B cell (primary cell): ENCODE measurements at places on chromosomes 3 and 15.

DNA sequence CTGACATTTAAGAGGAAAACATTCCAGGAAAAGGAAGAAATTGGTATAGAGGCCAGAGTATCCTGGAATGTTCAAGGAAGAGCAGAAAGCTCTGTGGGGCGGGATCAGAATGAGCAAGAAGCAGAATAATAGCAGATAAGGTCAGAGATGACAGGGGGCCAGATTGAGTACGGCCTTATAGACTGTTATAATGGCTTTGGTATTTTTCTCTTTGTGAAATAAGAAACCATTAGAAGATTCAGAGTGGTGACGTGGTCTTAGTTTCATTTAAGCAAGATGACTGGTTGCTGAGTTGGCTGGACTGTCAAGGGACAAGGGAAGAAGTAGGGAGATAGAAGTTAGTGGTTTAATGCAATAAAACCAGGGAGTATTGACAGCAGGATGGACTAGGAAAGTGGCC, 218.3 kb upstream of the SOX2 start:
- no peak for DNase-seq

DNA sequence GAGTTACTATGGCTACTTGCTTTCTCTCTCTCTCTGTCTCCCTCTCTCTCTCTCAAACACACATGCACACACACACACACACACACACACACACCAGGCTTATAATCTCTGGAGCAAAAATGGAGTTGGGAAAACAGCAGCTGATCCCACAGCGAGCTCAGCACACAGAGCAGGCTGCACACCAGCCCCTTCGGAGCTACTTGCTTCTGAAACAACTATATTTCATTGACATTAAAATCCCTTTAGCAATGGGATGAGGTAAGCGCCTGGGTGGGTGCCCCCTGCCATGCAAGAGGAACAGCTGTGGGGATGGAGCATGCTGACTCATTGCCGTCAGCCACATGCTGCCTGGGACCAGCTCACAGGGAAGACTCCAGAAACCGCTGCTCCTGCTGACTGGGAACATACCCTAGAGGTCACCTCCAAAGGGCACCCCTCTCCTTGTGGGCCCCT, 45.7 kb downstream of the B3GNT5 start:
- no peak for DNase-seq

- no peak for DNase-seq
Measured at GRCh38 chr3:22536541-22536940, 666.6 kb upstream of the UBE2E2 start.

GRCh38 chr3:9500108-9501050, 53.2 kb downstream of the LHFPL4 start:
- DNase-seq: peak; percentile 66

GRCh38 chr15:65399997-65400396, 22.2 kb upstream of the IGDCC3 start:
- DNase-seq: no peak

DNA sequence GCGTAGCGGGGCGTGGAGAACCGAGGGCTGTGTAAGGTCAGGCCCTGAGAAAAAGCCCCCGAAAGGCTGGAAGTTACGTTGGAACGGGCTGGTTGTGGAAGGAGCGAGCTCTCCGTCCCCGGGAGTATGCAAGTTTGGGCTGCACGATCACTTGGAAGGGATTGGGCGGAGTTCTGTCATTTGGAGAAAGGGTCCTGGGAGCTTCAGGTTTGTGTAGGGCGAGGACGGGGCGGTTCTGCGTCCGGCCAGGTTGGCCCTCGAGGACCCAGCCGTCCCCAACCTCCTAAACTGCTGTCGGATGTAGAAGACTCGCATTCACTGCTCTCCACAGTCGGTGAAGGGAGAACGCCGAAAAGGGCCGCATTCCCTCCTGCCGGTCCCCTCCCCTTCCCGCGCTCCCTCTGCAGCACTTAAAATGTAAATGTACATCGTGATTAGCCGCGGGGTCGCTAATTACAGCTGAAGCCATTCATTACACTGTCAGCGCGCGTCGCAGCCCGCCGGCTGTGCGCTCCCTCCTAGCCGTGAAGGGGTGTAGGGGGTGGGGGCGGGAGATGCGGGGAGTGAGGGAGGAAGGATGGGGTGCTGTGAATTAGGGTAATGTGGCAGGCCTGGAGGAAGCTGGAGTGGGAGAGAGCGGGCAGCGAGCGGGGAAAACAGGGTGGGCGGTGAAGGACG, 2.5 kb upstream of the RPP25 start:
- peak; percentile 43 for DNase-seq

DNA sequence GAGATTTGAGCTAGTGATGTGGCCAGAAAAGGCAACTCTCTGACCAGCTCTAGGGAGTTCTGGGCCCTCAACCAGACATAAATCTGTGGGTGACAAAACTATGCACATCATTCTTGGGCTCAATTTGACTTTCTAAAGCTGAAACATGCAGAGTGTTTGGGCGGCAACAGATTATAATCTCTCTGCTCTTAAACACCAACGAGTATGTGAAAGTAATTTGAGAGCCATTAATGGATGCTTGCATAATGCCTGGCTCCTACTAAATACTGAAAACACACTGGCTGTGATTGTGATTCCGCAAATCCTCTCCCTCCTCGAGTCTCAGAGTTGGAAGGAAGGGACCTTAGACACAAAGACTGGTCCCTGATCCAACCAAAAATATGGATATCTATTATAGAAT, 186.7 kb downstream of the UACA start:
- DNase-seq: no peak

DNA sequence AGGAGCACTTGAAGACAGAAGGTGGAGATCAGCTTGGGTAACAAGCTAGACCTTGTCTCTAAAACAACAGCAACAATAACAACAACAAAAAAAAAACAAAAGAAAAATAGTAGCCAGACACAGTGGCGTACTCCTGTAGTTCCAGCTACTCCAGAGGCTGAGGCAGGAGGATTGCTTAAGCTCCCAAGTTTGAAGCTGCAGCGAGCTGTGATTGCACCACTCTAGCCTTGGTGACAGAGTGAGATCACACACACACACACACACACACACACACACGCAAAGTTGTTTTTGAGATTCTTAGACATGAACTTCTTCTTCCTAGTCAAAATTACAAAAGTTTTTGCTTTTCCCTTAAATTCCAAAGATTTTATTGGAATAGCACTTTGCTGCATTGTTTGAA, 93.0 kb upstream of the IGSF10 start:
- no peak for DNase-seq

GRCh38 chr3:127770671-127771355, 51.5 kb downstream of the MGLL start:
- DNase-seq: no peak

DNA sequence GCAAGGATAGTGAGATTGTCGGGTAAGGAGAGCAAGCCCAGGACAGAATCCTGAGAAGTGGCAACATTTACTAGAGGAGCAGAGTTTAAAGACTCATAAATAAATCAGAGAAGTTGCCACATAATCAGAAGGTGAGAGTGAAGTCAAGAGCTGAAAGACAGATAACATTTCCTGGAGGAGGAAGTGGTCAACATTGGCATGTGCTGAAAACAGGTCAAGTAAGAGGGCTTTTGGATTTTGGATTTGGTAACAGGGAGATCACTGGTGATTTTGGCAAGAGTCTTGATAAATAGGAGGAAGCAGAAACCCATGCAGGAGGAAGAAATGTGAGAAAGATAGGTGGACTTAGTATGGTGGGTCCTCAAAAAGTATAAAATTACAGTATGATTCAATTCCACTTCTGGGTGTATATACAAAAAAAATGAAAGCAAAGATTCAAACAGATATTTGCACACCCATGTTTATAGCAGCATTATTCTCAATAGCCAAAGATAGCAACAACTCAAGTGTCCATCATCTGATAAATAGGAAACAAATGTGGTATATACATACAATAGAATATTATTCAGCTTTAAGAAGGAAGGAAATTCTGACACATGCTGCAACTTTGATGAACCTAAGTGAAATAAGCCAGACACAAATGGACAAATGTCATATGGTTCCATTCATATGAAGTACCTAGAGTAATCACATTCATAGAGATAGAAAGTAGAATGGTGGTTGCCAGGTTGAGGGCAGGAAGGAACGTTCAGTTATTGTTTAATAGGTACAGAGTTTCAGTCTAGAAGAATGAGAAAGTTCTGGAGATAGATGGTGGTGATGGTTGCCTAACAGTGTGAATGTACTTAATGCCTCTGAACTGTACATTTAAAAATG, 27.3 kb upstream of the MBNL1 start:
- peak; percentile 38 for DNase-seq

DNA sequence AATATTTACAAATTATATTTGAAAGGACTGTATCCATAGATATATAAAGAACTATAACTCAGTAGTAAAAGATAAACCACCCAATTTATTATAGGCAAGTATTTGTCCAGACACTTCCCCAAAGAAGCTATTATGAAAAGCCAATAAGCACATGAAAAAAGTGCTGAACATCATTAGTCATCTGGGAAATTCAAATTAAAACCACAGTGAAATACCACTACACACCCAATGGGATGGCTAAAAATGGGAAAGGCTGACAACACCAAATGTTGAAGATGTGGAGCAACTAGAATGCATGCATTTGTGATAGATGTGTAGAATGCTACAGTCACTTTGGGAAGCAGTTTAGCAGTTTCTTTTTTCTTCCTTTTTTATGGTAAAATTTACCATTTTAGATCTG, 147.0 kb downstream of the PDE8A start:
- DNase-seq: no peak

GRCh38 chr3:12979947-12980487, 93.2 kb downstream of the IQSEC1 start:
- DNase-seq: no peak

GRCh38 chr3:146092230-146092629, 68.8 kb downstream of the PLOD2 start:
- no peak for DNase-seq

DNA sequence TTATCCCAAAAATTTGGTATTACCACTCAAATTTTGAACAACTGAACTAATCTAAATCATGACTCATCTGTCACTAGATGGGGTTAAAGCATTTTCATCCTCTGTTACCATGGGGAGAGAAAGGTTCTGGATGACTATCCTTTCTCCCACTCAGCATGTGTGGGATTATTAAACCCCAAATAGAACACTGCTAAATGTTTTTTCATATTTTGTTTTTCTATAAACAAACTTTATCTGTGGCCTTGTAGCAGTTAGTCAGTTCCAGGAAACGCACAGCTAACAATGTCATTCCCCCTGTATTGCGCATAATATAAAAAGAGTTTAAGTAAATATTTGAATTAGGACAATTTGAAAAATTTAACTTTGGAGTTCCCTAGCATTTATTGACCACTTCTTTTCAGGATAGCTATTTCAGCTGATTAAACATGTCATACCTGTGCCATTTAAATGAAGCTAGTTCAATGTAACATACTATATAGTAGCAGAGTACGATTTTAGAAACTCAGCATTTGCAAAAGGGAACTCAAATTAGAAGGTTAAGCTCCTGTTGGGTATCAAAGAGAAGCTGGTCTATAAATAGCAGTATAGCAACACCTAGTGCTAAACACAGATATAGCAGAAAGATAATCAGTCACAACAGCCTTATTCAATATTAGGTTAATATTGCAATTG, 9.2 kb upstream of the TMEM212 start:
- no peak for DNase-seq

- DNase-seq: no peak
Measured at GRCh38 chr15:45641999-45642932, 7.4 kb downstream of the SQOR start.

DNA sequence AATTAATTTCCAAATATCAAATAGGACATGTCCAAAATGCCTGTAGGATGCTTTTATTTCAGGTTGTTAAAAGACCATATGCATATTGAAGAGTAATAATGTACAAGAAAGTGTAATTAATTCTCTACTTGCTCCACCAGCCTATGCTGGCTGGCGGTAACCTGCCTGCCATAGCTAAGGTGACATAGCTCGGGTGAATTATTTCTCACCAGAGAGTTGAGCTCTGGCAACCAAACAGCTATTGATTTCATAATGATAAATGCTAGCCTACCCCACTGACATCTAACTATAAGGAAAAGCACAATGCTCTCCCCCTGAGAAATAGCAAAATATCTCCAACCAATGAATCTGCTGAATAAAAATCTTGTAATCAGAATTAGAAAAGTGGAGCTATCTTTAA, 48.9 kb downstream of the GADL1 start:
- no peak for DNase-seq

GRCh38 chr15:88448991-88449461, 18.2 kb downstream of the MRPL46 start:
- no peak for DNase-seq

- no peak for DNase-seq
Measured at GRCh38 chr3:55750525-55750924, 263.4 kb upstream of the WNT5A start.

DNA sequence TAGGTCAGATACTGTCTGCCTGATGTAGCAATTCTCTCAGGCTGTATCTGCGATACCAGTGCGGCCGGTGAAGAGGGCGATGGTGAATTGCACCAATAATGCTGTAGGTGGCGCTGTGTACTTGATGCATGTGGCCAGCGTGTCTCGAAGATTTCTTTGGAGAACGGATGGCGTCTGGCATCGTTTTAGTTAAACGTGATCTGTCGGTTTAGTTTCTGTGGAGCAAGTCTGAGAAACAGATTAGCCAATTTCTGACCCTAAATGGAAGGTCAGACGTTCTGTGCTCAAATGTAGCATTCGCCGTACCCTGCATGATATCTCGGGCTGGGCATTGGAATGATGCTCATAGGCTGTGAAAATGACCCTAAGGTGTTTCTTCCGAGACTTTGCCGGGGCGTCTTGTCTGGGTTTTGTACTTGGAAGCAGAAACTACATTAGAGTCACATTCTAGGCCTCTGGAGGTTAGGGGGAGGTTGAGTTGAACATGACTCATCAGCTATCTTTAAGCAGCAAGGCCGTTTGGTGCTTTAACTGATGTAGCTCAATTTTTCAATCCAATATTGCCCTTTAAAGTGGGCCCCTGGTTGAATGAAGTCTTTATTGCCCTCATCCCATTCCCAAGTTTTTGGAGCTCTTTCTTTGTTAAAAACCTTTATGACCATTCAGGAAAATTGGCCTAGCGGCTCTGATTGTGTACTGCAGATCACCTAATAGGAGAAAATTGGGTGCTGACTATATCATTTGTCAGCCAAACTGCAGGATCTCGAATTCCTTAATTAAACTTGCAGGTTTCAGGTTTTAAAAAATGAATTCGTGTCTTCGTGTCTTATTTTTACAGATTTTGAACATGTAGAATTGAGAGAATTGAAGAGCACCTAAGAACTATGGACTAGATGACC, 80.0 kb downstream of the SQOR start:
- DNase-seq: peak; percentile 35
